ENCODE measurements at places on chromosomes 7 and 10. TPM values are rescaled to one million over a fixed set of nuclear protein-coding genes. Genes with fewer than 3 reads are reported as not detected.

The OR2A1 gene
- total RNA-seq: not detected

The NEUROD6 gene
- not detected for total RNA-seq

The CAV2 gene
- total RNA-seq: 1.9 TPM

The ZNF503 gene
- total RNA-seq: 0.27 TPM

The ZNF736 gene
- total RNA-seq: 19.6 TPM

The NUTM2A gene
- total RNA-seq: 1.7 TPM

The WEE2 gene
- total RNA-seq: 0.68 TPM

The RBP3 gene
- total RNA-seq: not detected

The LIPM gene
- total RNA-seq: not detected

The PIK3AP1 gene
- 95.3 TPM for total RNA-seq

All from natural killer cell (primary cell).